ENCODE measurements at places on chromosomes 12 and 14. TPM values are rescaled to one million over a fixed set of nuclear protein-coding genes. Genes with fewer than 3 reads are reported as not detected.

DNA sequence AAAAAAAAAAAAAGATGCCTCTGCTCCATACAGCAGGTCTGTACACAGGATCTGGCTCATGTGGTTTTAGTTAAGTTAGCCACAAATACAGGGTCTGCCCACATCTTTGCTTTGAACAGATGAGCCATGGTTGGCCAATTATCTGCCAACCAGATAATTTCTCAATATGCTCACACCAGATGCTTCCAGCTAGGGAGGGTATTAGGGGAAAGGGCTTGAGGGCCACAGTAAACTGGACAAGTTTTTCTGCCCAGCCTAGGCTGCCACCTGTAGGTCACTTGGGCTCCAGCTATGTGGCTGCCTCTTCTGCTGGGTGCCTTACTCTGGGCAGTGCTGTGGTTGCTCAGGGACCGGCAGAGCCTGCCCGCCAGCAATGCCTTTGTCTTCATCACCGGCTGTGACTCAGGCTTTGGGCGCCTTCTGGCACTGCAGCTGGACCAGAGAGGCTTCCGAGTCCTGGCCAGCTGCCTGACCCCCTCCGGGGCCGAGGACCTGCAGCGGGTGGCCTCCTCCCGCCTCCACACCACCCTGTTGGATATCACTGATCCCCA, 776 bp downstream of the RDH5 start:
- peak; percentile 88 for DNase-seq

GRCh38 chr14:51547260-51547659, 104.5 kb upstream of the FRMD6 start:
- peak; percentile 25 for DNase-seq

DNA sequence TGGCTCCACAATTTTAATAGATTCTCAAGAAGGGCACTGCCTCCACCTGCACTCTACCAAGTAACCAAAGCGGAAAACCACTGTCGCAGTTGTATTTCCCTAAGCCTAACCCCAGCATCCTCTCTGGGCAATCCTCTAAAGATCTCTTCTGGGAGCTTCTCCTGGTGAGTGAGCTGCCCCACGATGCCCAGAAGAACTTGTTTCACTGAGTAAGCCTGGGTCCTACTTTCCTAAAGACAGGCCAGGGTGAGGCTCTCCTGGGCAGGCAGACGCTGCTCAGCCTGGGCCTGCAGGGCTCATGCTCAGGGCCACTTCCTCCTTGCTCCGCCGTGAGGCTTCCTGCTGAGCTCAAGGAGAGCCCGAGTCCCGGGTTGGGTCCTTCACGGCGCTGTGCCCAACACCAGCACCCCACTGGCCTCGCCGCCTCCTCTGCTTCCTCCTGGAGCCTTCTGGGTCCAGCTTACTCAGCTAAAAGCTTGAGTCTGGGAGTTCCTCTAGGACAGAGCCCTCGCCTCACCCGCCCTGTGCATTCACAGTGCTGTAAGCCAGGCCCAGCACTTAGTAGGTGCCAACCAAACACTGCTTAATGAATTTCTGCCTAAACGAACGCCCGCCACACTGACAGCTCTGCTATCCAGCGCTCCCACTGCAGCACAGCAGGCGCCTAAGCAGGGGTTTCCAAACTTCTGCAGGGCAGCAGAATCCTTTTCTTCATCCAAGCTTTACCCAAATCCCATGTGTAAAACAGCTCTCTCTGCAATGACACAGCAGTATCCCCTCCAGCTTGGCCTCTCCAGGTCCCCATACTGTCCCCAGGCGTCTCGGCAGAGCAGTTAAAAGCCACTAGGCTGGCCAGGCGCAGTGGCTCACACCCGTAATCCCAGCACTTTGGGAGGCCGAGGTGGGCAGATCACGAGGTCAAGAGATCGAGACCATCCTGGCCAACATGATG, 5.7 kb downstream of the RAB35 start:
- no peak for DNase-seq

GRCh38 chr12:90061809-90062208, 353.2 kb upstream of the ATP2B1 start:
- no peak for DNase-seq

DNA sequence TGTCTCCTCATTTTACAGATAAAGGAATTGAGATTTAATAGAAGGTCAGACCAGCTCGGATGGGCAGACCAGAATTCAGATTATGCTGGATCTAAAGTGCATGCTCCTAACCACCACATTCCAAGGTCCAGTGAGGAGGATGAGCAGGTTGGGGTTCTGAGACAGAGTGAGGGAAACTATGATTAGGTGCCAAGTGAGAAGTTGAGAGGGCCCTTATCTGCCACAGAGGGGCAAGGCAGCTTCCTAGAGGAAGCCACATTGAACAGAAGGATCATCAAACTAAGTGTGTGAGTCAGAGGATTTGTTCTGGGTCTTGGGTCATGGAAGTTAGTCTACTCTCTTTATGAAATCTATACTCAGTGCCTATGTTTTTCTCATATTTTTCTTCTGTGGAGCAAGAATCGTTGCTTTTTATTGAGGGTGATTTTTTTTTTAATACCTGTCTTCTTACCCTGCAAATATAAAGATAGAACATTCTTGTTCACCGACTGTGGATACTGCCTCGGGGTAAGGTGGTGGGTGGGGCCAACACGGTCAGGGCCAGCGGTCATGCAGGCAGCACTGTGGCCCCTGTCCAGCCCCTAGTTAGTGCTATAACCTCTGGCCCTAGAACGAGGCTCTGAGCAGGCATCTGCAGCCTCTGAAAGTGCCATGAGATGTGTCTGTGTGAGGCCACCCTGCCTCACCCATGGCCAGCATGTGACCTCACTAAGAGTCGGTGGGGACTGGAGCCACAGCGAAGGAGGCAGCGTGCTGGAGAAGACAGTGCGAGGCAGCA, 55.6 kb upstream of the PTHLH start:
- DNase-seq: no peak

Gene HCAR2
- total RNA-seq: not detected

Gene DHRS4L2
- 10.5 TPM for total RNA-seq

- no peak for DNase-seq
Measured at GRCh38 chr12:8637244-8637643, 24.6 kb upstream of the AICDA start.

- no peak for DNase-seq
Measured at GRCh38 chr12:106068296-106068695, 70.5 kb downstream of the NUAK1 start.

- DNase-seq: no peak
Measured at GRCh38 chr12:55666508-55666907, 29.8 kb downstream of the OR10P1 start.

Gene HELB
- 9.6 TPM for total RNA-seq

Gene METAP2
- 96.3 TPM for total RNA-seq

GRCh38 chr14:64213086-64213485, 81.1 kb downstream of the ESR2 start:
- no peak for DNase-seq

DNA sequence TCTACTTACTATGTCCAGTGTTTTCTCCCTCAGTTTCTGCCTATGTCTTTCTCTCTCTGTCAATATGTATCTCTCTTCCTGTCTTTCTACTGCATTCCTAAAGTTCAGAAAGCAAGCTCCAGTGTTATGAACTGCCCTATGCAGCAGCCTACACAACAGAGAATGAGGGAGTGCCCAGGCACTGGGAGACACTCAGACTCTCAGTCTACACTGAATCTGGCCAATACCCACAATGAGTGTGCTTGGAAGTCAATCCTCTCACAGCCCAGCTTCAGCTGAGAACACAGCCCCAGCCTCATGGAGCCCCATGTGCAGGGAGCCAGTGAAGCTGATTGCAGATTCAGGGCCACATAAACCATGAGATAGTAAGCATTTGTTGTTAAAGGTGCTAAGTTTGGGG, 128.7 kb downstream of the ALG10 start:
- DNase-seq: no peak

DNA sequence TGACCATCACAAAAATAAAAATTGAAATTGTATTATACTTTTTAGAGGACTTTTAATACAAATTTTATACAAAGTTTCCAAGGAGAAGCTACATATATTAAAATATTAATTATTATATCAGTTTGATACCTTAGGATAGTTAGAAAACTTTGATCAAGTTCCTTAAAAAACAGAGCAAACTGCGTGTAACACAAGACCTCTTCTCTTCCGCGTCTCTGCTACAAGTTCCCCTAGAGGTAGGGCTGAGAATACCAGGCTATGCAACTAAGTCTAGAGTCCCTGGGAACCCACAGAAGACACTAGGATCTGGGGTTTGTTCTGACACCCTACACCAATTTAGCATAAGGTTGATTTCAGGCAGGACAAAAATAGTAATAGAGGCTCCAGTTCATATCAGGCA, 319.0 kb downstream of the FOXG1 start:
- peak; percentile 12 for DNase-seq

GRCh38 chr14:32038876-32039275, 38.2 kb upstream of the ARHGAP5 start:
- DNase-seq: no peak

DNA sequence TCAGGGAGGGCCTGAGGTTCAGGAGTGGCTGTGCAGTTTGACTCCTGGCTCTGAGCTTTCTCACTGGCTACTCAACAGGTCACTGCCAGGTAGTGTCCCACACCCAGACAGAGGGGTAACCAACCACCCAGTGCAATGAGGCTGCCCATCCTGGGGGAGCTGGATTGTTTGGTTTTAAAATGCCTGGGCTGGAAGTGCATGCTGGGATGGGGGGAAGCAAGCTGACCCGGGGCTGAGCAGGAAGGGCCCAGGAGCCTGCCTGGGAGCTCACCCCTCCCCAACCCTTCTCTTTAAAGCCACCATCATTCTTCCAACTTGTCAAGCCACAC, 12.6 kb upstream of the ABHD12B start:
- DNase-seq: no peak

Gene MAP3K9
- total RNA-seq: 23.3 TPM
